Epithelial cell of prostate (primary cell): ENCODE measurements at places on chromosomes 7 and 10.

- DNase-seq, result no peak
Observed at GRCh38 chr10:93216341-93216985, 142.8 kb downstream of the CYP26A1 start.

DNA sequence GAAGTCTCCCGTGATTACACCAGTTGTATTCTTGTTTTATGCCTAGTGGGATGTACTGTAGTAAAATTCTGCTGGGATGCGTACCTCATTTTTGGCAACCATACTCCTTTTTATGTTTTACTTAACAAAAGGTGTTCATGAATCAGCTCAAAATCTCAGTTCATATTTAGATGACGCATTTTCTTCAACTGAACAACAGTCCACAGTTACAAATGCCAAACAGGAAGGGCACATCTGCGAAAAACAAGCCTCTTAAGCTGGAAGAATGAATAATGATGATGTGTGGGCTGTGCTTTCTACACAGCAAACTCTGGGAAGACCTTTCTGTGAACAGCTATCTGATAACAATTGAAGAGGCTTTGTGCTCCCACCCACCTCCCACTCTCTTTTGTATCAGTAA lies 68.4 kb upstream of the NRBF2 start:
- DNase-seq, result peak; percentile 44

DNA sequence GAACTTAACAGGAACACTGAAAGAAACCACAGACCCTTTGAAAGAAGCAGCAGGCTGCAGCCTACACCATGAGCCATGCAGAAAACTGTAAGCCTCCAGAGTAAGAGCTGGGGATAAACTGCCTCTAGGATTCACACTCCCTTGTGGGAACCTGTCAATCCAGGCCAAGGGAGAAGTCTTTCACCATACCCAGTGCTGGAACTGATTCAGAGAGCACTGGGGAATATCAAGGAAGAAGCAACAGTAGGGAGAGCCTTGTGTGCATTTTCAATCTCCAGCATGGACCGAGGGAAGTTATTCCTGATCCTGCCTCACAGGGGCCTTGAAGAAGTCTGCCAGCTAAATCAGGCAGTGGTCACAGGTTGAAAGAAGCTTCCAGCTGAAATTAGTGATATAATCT lies 282.2 kb downstream of the AGMO start:
- no peak for DNase-seq

DNA sequence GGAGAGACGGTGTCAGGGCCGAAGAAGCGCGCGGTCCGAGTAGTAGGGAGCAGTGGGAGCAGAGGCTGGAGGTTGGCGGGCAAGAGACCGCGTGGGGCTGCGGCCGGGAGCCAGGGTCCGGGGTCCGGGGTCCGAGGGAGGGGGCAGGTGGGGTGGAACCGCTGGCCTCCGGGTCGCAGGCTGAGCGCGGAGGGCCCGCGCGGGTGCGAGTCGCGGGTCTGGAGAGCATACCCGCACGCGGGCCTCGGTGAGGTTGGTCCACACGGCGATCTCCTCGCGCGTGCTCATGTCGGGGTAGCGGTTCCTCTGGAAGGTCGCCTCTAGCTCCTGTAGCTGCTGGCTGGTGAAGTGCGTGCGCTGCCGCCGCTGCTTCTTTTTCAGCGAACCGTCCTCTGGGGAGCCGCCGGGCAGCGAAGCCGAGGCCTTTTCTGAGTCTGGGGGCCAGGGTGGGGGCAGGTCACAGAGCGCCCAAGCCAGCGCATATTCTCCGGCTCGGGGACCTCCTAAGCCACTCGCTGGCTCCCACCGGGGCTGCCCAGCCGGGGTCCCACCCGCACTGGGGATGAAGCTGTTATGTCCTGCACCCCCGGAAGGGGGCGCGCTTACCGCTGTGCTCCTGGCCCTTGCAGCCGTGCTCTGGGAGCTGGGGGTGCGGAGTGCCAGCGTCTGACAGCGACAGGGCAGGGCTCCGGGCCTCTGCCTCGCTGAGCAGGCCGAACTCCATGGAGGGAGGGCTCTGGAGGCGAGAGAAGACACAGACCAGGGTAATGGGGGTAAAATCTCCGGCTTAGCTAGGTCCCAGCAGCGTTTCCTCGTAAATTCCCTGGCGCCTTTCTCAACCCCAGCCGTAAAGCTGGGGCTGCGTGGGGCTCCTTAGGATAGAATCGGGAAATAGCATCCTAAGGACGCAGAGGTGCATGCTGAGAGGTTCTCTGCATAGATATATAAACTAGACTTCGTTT lies 5.5 kb downstream of the ELOVL3 start:
- no peak for DNase-seq
